ENCODE measurements at places on chromosomes 6 and 20.

DNA sequence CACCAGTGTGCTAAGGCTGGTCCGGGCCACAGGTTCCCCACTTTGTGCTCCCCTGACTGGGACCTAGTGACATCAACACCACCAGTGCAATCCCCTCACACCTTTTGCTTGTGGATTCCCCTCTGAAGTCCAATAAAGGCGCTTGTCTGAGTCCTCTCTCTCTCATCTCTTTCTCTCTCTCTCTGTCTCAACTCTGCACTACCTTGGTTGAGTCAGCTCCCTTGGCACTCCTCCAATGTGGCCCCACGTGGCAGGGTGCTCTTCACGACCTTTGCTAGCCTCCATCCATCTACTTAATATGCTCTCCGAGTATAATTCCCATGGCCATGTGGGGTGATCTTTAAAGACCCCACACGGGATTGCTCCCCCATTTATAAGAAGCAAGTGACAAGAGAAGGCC is 385.0 kb downstream of the CD83 start:
- no peak for DNase-seq

- no peak for DNase-seq
These were observed 277.4 kb upstream of the CNR1 start for GRCh38 chr6:88443554-88443953.

DNA sequence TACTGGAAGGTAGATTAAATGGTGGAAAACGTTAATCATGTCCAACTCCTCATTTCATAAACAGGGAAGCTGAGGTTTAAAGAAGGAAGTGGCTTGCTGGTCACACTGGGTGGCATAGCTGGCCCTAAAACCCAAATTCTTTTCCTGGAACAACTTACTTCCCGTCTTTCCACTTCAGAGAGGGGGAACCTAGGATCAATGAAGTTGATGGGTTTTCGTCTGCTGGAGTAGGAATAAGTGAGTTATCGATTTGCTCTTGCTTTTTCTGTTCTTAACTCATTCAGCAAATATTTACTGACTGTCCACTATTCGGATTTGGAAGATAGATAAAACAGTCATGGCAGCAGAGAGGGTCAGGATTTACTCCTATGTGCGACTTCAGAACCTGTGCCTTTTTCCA is 1.2 kb upstream of the SYS1 start:
- DNase-seq = no peak

GRCh38 chr20:5065879-5066383 is 53.8 kb downstream of the PCNA start:
- no peak for DNase-seq

- no peak for DNase-seq
These were observed 584.1 kb upstream of the FLRT3 start for GRCh38 chr20:14921513-14921912.

- DNase-seq = no peak
These were observed 45.6 kb downstream of the NFATC2 start for GRCh38 chr20:51496964-51497363.

DNA sequence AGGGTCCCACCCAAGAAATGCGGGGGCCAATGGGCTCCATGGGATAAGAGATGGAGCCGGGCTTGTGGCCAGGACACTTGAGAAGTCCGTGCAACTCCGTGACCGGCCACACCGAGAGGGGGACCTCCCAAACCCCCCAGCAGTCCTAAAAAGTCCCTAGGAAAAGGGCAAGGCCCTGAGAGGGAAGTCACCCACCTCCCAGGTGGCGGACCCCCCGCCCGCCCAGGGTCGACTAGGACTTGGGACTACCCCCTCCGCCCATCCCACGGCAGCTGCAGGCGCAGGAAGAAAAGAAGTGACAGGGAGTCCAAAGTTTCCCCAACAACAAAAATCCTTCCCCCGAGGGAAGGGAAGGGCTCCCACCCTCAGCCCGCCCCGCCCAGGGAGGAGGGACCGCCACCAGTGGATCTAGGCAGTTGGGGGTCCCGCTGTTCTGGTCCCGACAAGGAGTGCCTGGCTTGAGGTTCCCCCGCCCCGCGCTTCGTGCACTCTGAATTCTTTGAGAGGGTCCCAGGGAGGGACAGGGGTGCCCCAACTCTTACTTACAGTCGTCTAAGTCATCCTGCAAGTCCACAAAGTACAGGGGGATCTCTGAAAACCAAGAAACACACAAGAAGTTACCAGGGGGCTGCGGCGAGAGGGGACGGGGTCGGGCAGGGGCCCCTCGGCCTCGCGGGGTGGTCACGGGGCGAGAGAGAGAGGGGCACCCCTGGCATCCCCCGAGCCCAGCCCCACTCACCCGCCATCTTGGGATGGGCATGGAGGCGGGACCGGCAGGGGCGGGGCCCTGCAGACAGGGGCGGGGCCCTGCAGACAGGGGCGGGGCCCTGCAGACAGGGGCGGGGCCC is 611 bp upstream of the RAB22A start:
- DNase-seq = no peak

- no peak for DNase-seq
These were observed 14.3 kb downstream of the STX7 start for GRCh38 chr6:132498638-132499037.

DNA sequence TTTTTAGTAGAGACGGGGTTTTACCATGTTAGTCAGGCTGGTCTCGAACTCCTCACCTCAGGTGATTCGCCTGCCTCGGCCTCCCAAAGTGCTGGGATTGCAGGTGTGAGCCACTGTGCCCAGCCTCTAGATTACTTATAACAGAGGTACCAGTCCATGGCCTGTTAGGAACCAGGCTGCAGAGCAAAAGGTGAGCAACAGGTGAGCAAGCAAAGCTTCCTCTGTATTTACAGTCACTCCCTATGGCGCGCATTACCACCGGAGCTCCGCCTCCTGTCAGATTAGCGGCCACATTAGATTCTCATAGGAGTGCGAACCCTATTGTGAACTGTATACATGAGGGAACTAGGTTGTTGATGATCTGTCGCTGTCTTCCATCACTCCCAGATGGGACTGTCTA is 178.0 kb upstream of the SALL4 start:
- DNase-seq = no peak

- no peak for DNase-seq
These were observed 208.5 kb upstream of the CITED2 start for GRCh38 chr6:139582956-139583355.

- no peak for DNase-seq
These were observed 28.8 kb downstream of the DUSP22 start for GRCh38 chr6:321158-321438.

DNA sequence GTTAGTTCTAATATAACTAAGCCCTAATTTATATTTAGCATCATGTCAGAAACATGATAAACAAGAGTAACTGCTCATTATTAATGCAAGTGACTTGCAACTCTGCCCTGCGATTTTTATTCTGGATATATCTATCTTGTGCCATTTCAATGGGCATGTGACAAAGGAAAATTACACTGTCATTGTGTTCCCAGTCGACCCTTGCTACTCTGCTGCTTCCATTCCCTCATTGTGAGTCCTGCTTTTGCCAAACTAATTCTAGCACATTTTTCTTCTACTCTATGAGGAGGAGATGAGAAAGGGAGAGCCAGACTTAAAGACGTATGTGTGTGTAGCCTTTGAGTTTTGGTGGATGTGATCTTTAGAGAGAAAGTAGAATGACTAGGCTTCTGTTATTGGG is 275.9 kb downstream of the ARHGAP18 start:
- DNase-seq = no peak

GRCh38 chr6:139919107-139920026 is 544.9 kb upstream of the CITED2 start:
- no peak for DNase-seq

- DNase-seq = no peak
These were observed 14.0 kb upstream of the SCGN start for GRCh38 chr6:25637960-25638434.

DNA sequence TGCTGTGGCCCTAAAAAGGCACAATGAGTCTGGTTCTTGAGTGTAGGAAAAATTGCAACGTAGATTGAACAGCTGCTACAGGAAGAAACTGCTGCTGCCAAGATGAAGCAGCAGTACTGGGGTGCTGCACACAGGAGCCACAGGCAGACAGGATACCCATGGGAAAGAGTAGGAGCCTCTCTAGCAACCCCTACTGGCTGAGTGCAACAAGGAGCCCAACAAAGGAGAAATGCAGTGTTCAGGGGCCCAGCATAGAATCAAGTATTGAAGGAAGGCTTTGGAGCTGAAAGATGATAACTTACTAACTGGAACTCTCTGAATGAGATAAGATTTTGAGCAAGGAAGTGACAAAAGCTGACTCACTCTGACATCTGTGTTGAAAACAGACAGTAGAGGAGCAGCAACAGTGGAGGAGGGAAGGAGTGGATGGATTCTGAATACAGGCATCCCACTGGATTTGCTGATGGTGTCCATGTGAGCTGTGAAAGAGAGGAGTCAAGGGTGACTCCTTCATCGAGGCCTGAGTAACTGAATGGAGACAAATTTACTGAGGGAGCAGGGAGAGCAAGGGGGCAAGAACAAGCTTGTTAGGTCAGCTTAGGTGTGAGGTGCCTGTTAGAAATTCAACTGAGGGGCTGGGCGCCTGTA is 534.7 kb upstream of the JARID2 start:
- DNase-seq = no peak

DNA sequence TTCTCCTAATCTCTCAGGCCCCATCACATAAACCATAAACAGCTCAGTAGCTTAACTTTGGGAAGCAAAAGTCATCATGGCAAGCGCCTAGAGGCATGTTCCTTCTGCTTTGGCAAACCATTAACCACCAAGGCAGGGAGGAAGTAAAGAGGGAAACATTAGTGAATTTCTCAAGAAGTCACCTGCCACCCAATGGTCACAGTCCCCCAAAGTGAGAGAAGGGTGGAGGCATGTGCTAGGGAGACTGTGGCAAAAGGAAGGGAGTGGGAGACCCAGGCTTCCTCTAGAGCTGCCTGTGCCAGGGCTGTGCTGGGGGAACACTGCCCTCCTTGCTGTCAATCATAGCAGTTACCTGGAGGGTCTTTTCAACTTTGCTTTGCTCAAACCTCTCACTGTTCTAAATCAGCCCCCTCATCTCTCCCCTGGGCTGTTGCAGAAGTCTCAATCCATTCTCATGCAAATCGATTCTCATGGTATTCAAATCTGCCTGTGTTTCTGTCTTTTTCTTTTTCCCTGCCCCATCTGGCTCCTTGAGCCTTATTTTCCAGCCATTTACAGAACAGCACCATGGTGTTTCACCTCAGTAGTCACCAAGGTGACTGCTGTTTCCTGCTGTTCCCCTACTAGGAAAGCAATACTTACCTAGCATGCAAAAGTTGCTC is 1.8 kb upstream of the RNF24 start:
- DNase-seq = no peak

GRCh38 chr20:34954904-34955230 is 739 bp downstream of the GSS start:
- no peak for DNase-seq

GRCh38 chr20:62953839-62954703 is 1.6 kb downstream of the SLC17A9 start:
- DNase-seq = no peak

GRCh38 chr20:63843778-63844177 is 12.7 kb upstream of the ZBTB46 start:
- no peak for DNase-seq

- DNase-seq = no peak
These were observed 47.1 kb upstream of the SLC22A16 start for GRCh38 chr6:110523451-110524021.

GRCh38 chr6:80165143-80165542 is 58.7 kb downstream of the BCKDHB start:
- DNase-seq = no peak

DNA sequence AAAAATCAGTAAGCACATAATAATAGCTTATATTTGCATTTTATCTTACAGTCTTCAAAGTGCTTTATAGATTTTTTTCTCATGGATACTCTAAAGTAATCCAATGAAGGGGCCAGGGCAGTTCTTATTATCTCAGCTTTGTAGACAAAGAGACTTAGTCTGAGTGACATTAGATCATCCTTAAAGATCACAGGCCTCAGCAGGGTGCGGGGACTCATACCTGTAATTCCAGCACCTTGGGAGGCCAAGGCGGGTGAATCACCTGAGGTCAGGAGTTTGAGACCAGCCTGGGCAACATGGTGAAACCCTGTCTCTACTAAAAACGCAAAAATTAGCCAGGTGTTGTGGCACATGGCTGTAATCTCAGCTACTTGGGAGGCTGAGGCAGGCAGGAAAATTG is 14.5 kb downstream of the FERMT1 start:
- DNase-seq = no peak

DNA sequence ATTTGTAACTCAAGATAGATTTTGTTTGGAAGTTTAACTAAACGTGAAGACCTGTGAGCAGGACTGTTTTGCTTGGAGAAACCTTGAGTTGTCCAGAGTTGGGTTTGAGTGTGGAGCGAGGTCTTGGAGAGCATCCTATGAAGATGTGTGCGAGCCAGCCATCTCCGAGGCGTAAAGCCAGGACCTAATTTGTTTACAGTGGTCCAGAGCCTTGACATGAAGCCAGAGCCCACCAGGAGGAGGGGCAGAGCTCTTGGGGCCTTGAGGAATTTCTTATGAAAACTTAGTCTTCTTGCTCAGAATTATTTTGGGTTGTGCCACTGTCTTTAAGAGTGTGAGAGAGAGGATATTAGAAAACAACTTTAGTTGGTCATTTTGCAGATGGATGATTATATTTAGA is 6.3 kb downstream of the CHMP4B start:
- no peak for DNase-seq

- DNase-seq = no peak
These were observed 39.3 kb downstream of the DTNBP1 start for GRCh38 chr6:15623276-15624116.

GRCh38 chr6:157850030-157850429 is 27.0 kb downstream of the SNX9 start:
- DNase-seq = no peak

DNA sequence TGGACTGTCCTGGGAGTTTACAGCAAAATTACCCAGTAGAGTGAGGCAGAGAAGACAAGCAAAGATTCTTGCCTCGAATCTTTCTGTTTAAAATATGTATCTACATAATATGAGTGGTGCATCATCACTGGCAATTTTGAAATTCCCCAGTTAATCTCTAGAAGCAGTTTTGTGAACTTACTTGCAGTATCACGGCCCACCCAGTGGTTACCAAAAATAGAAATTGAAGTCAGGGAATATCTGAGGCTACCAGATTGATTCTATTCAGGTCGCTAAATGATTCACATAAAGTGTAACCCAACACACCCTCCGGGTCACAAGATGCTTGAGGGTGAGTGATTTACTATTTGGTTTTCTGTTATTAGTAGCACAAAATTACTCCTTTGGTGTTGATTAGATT is 111.9 kb downstream of the PPP1R14C start:
- no peak for DNase-seq

DNA sequence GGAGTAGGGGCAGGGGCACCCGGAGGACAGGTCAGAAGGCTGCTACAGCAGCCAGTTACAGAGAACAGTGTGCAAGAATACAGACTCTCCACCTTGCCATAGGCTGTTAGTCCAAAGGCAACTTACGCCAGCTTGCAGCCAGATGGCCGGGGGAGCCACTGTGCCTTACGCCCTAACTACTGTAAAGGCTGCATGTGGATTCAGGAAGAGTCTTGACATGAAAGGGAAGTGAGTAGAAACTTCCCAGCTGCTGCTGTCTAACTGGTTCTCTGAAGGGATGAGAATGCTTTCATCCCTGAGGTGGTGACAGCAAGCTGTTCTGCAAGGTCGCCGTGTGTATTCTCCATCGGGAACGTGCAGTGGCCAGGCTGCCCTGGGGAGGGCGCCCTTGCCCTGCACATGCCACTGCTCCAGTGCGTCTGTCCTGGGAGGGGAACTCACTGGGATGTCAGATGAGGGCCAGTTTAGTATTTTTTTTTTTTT is 46.1 kb downstream of the LYRM4 start:
- no peak for DNase-seq

Data from NCI-H1048 (cell line).